MM.1S (cell line): ENCODE measurements at places on chromosomes 12 and 14.
A peak's percentile ranks its signal among the peaks of the same experiment; 100 is the strongest.

DNA sequence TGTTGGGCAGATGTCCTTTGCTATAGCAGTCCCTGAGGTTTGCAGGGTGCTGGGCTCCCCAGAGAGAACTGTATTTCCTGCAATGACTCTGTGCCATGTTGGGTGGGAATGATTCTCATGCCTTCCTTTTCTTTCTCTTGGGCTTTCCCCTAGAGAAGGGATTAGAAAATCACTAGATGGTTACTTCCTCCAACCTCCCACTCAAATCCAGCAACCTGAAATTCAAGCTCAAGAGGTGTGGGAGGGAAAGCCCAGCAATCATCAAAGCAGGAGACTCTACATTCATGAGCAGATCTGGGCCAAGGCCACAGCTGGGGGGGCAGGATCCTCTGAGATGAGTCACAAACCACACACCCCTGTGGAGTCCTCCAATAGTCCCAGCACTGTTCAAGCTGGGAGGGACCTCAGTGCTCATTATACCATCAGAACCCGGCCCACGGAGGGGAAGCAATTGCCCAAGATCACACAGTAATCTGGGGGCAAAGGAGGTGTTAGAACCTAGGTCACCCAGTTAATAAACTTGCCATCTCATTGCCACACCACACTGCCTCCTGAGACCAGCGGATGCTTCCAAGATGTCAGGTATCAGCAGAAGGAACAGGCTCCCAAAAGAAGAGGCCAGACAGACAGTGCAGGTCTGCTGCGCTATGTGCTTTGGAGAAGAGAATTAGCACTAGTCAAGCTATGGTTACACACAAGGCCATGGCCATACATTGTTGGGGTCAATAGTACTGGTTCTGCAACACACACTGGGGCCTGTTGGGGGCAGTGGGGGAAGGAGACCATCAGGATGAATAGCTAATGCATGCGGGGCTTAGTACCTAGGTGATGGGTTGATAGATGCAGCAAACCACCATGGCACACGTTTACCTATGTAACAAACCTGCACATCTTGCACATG, 65.7 kb downstream of the TTC9 start:
- DNase-seq = no peak
- H3K27ac ChIP-seq = no peak overlapping the region
- no peaks in the 10 kb centered on the region for H3K36me3 ChIP-seq
- H3K27me3 ChIP-seq = no peaks in the 10 kb centered on the region
- H3K4me3 ChIP-seq = no peak overlapping the region

GRCh38 chr12:53664936-53665335, 10.9 kb downstream of the ATP5MC2 start:
- H3K27me3 ChIP-seq = no peaks in the 10 kb centered on the region
- H3K27ac ChIP-seq = no peak overlapping the region
- no peaks in the 10 kb centered on the region for H3K36me3 ChIP-seq
- peaks cover 4% of the 10 kb centered on the region for H3K4me1 ChIP-seq
- DNase-seq = no peak

DNA sequence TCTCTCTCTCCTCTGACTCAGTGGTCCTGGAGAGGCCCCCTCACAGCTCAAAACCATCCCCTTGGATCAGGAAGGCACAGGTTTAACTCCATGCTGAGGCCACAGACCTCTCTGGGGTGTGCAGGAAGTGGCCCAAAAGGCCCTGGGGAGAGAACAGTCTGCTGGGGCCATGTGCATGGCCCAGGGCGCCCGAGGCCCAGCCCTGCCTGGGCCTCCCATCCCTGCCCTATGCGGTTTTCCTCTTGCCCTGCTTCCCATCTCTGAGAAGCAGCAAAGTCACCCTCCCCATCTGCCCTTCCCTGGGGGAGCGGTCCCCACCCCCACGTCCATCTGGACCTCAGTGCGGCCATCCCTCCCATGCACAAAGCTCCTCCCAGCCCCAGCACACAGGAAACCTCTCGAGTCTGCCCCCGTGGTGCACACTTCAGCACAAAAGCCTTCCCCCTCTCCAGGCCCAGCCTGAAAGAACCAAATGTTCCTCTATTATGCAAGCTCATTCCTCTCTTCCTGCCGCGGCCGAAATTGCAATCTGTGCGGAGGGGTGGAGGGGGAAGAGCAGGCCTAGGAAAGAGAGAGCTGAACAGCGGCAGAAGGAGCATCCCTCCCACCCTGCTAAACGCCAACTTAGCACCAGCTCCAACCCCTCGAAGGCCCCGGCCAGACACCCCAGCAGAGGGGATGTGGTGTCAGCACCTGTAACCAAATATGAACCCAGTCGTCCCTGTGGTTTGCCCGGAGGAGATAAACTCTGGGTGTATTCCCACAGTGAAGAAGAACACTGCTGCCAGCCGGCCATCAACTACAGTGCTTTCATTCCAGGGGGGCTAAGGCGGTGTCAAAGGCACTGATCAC, 108.5 kb downstream of the SCARB1 start:
- H3K27ac ChIP-seq = peak overlapping the region; percentile 63; the same call in 1 of the 2 replicates
- peak; percentile 68 for DNase-seq
- peaks cover 16% of the 10 kb centered on the region for H3K4me1 ChIP-seq
- H3K36me3 ChIP-seq = no peaks in the 10 kb centered on the region
- H3K27me3 ChIP-seq = no peaks in the 10 kb centered on the region

DNA sequence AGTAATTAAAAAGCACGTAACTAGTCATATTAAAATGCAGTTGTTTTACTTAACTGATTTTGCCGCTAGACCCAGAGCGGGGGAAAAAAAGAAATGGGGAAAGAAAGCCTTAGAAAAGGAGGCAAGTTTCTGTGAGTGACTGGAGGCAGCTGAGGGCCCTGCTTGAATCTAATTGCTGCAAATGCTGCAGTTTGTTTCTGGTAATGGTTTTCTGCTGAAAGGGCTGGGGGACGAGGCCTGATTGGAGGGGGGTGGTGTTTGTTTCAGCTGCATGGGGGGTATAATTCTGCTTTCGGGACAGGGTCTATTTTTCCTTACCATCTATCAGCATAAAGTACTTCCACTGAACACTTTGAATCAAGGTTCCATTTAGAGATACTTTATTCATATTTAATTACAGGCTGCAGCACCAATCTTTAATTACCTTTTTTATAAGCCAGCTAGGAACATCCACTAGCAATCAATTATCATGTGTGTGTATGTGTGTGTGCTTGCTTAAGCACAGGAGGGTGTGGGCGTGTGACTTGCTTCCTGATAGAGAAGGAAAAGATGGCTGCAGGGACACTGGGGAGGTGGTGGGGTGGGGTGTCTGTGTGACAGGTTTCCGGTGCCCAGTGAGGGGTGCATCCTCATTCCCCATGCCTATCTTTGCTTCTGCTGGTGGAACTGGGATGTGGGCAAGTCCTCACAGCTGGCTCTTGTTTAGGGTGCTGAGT, 83.4 kb downstream of the ADCK1 start:
- DNase-seq = no peak
- H3K4me1 ChIP-seq = no peaks in the 10 kb centered on the region
- no peak overlapping the region for H3K4me3 ChIP-seq
- no peak overlapping the region for H3K27ac ChIP-seq

- H3K27ac ChIP-seq = no peak overlapping the region
Measured at GRCh38 chr12:65634626-65635331, 189.5 kb upstream of the HMGA2 start.
